ENCODE measurements at places on chromosomes 2 and 18.

DNA sequence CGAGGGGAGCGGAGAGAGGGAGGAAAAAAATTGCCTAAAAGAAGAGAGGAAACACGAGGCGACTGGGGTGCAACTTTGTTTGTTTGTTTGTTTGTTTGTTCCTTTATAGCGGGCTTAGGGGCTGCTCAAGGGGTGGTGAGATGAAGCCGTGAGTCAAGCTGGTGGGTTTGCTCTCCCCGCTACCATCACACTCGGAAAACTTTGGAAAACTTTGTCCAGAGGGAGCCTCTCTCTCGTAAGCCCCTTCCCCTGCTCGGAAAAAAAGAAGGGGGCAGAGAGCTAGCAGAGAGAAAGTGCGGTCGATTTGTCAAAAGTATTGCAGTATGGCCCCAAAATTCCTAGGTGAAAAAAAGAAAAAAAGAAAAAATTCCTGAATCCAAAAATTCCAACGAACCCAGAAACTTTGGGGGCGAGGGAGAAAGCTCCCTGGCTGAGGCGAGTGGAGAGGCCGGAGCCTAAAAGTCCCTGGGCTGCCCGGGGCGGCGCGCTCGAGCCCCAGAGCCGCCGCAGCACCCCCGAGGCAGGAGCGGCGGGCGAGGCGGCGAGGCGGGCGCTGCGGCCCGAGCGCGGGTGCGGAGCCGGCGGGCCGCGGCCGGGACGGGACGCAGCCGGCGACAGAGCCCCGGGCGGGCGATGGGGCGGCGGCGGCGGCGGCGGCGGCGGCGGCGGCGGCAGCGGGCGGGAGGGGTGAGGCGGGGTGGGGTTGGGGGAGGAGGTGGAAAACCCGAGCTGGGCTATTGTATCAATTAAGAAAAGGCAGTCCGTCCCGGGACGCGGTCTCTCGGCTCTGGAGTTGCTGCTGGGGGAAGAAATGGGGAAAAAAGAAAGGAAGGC lies 558 bp upstream of the CYP26B1 start:
- peak; percentile 49 for DNase-seq

DNA sequence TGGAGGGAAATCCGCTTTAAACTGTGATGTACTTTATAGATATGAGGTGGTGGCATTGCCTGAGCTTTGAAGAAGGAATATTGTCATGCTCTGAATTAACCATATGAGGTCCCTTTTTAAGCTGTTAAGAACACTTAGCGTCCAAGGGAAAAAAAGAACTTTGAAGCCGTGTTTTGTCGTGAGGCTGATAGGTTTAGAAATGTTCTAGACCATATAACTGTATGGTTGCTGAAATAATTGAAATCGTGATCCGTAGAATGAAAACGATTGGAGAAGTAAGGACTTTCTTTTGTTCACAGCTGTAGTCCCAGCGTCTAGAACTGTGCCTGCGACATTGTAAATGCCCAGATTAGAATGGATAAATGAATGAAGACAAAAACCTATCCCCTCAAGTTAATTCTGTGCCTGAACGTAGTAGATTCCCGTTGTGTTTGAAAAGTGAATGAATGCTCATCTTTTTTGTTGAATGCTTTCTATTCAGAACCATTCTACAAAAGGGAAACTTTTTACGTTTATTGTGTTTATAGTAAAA lies 1.5 kb downstream of the SMCHD1 start:
- no peak for DNase-seq

DNA sequence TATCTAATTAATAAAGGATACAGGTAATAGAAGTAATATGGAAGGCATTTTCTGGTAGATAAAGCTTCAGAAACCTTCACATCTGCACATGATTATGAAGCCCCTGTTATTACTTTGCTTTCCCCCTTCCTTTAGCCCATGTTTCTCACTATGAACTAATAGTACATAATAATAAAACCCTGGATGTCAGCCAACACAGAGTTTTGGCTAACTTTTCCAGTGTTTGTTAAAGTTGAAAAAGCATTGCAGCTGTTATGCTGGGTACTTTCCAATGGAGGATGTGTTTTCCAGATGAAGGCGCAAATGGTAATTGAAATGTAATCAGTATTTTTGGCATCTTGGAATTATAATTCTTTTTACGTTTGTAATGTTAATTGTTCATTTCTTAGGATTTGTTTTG lies 43.5 kb downstream of the SPTBN1 start:
- peak; percentile 34 for DNase-seq

- DNase-seq: no peak
Measured at GRCh38 chr2:439077-439476, 151.2 kb upstream of the ALKAL2 start.

DNA sequence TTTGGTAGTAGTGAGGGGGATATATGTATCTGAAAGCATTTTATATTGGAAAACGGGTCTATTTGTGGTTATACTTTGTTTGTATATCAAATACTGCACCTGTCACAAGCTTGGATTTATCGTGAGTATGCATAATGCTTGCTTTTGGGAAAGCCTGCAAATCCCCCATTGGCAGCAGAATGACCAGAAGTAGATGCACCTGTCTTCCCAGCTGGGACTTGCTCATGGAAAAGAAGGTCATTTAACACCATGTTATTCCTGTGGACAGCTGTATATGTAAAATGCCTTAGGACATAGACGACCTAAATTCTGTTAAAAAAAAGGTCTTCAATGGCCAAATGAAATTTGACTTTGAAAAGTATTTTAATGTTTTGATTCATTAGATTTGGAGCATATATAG lies 599.4 kb downstream of the XIRP2 start:
- no peak for DNase-seq

GRCh38 chr2:5921081-5921642 lies 229.0 kb downstream of the SOX11 start:
- no peak for DNase-seq

- DNase-seq: no peak
Measured at GRCh38 chr2:113000436-113000835, 4.8 kb upstream of the IL36A start.

- DNase-seq: no peak
Measured at GRCh38 chr2:167756446-167756845, 490.9 kb downstream of the STK39 start.

DNA sequence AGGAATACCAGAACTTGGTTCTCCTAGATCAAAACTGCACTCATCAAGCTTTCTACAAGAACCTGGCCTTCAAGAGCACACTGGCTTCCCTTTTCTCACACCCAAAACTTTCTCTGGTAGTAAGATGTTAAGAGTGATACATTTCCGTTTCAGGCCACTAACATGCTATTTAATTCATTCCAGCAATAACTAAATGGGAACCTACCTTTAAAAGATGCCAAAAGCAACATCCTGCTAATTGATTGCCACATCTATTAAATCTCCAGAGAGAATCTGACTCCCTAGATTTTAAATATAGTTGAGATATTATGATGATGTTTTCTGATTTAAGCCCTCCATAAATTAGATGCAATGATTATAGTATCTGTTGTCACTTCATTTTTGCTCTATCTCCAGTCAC lies 71.6 kb downstream of the KCTD18 start:
- no peak for DNase-seq

DNA sequence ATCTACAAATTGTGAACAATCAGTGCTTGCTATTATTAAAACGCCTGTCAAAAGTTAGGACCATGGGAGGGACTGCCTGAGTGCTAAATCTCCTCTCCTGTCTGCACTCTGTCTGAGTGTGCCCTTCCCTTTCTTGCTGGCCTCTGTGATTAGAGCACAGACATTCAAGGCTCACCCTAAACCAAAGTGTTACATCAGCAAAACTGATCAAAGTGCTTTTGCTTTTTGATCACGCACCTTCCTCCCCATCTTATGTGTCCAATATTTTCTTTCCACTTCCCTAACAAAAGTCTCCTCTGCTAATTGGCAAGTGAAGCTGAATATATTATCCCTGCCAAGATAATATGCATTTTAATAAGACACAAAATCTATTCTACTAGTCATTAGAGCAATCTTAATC lies 30.5 kb upstream of the DNAJC10 start:
- no peak for DNase-seq

DNA sequence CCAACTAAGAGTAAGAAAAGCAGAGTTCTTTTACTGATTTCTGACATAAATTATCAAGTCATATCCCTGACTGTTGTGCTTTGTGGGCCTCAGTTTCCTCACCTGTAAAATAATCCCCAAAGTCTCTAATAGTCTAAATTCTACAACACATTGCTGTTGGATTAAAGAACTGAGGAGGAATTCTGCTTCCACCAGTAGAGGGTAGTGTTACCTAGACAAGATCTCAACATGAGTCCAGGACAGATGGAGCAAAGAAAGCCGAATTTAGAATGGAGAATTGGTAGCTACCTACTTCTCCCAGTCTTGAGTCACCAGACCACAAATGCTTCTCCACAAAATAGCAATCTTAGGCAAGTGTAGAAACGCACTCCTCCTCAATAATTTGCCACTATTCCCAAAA lies 462.5 kb upstream of the FSHR start:
- peak; percentile 1 for DNase-seq

DNA sequence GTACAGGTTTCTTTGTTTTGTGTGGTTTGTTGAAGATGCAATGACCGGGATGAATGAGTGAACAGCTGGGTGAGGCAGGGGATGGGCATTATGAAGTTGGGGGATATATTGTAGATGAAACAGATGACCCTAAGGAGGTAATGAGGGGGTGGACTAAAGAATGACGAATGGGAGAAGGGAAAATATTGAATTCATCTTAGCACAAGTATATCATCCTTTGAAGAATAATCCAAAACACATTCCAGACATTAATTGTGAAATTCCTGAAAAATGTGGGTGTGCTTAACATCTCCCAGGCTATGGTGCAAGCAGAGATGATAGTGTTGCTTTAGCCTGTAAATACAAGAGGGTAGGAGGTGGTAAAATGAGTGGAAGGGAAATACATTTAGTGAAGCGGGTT lies 5.8 kb downstream of the CRIM1 start:
- DNase-seq: peak; percentile 45

GRCh38 chr2:42296226-42296625 lies 64.8 kb downstream of the COX7A2L start:
- no peak for DNase-seq

GRCh38 chr18:49023271-49023937 lies 72.6 kb upstream of the SMAD7 start:
- no peak for DNase-seq

DNA sequence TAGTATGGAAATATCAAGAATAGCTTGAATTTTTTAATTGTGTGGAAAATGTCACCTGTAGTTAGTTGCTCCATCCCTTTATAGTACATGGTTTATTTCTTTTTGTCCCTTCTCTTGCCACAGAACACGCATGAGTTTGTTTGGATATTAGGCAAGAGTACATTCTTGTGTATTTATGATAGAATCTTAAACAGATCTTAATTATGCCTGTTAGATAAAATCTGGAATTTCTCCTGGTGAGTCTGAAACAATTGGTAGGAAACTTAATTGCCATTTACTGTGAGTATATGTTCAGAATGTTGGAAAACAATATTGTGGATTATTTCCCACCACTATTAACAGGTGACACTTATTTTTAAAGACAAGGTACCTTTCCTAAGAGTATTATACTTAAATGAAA lies 30.2 kb upstream of the CABYR start:
- DNase-seq: no peak

GRCh38 chr2:198762441-198762840 lies 695.3 kb downstream of the SATB2 start:
- DNase-seq: no peak

DNA sequence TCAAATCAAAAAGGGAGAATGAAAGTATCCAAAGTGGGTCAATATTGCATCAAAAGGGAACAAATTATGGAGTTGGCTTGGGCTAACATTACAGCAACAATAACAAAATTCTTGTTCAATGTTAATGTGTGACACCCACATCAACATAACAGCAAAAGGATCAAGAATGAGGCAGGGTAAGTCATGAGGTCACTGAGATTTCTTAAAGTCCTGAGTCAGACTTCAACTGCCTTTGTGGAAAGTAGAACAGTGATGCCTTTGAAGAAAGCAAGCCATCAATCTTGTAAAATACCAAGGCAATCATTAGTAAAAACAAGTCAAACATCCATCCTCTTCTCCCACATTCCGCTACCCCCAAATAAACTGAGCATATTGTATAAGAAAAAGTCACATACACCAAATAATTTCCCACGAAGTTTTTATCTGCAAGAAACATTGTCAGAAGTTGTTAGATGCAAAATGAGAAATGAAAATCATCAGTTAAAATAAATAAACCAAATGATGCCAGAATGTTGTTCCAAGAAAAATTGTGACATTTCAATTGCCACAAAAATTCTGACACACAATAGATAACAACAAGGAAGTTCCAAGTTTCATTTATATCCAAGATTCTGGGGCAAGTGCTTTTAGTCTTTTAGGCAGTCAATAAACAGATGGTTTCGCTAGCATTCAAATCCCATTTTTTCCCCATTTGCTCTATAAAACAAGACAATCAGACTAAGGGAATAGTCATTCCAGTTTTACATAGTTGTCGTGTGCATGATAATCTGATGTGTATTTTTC lies 216.1 kb upstream of the SETBP1 start:
- DNase-seq: peak; percentile 76

DNA sequence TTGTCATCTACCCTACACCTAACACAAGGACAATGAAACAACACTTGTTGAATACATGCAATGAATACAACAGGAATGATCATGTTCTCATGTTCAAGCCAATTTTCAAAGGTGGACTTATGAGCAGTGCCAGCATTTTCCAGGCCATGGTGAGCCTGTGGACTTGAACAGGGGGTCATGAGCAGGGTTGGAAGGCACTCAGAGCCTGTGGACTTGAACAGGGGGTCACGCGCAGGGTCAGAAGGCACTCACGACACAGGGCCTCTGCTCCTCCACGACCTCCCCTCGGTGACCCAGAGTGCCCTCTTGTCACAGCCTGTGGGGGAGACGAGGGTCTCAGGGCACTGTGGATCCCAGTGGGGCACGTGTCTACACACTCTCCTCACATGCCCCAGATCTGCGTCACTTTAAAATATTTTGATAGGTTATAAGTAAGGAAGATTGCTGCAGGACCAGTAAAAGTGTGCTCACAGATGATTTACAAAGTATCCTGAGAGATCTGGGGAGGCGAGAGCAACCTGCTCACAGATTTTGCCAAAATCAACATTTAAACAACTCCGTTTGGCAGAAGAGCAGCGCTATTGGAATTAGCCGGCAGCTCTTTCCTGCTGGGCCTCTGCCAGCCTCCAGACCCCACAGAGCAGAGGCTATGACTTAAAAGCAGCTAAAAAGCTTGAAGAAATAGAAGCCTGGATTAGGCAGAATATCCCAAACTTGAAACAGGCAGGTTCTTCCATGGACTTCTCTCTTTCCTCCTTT lies 121.9 kb downstream of the TMEM18 start:
- no peak for DNase-seq

- peak; percentile 87 for DNase-seq
Measured at GRCh38 chr2:55992455-55992854, 68.9 kb upstream of the EFEMP1 start.

- peak; percentile 32 for DNase-seq
Measured at GRCh38 chr2:12057436-12058166, 311.2 kb downstream of the LPIN1 start.

GRCh38 chr2:151855111-151855510 lies 26.9 kb upstream of the ARL5A start:
- no peak for DNase-seq

DNA sequence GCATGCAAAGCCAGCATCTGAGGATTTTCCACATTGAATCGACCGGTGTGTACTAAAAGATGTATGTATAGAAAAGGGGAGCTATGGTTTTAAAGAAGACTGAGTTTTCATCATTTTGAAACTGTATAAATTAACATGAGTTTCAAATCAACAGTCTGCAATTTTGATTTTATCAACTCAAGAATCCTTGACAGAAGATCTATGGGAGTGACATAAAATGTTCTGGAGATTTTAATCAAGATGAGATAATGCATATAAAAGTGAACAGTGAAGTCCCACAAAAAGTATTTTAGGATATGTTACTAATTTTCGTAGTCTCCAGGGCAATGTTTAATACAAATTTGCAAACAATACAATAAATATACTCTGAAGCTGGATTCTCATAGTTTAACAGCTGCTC lies 24.0 kb upstream of the CERS6 start:
- no peak for DNase-seq

- DNase-seq: no peak
Measured at GRCh38 chr2:13779996-13780395, 852.5 kb upstream of the LRATD1 start.
